ENCODE measurements at places on chromosomes 12 and 14.

- no peak for DNase-seq
These were observed 2.7 kb downstream of the ANO4 start for GRCh38 chr12:100797246-100797645.

DNA sequence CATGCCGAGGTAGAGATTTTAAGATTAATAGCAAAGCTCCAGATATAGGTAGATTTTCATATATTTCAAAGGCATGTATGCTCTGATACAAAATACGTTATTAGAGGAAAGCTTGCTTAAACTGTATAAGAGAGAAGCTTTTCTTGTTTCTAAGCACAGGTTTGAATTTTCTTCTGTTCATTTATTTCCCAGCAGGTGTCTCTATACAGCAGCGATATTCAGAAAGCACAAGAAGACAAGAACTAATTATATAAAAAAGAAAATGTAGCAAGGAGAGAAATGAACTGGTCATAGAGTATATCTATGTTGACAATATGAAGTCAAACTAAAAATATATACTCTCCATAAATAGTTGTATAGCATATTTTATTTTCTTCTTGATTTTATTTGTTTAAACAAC lies 307.4 kb upstream of the NOVA1 start:
- DNase-seq = no peak

GRCh38 chr14:30118992-30119640 lies 191.5 kb upstream of the PRKD1 start:
- no peak for DNase-seq

DNA sequence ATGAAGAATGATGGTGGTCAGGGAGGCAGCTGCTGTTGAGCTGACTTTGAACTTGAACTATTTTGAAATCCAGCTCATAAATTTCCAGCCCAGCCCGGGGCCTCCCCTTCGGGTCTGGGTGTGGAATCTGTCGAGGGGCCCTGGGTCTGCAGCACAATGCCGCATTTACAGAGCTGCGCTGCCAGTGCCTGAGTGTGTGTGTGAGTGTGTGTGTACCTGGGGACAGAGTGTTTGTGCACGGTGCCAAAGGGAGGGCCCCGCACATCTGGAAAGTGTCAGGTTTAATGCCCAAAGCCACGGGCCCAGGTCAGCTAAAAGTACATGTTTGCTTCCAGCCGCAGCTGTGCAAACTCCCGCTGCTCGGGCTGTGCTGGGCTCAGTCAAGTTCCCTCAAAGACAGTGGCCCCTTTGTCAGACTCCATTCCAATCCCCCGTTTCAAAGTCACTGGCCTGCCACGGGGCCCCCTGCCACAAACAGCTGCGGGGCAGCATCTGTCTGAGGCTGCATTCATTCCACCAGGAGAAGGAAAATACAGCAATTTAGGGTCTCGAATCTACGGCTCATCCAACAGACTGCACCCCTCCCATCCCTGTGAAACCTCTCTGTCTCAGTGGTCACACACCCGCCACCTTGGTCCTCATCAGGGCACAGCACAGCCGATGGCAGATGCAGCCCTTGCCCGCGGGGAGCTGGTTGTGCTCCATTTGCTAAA lies 16.3 kb upstream of the RFLNA start:
- DNase-seq = no peak

- DNase-seq = no peak
These were observed 659 bp upstream of the FOXJ2 start for GRCh38 chr12:8031872-8032241.

DNA sequence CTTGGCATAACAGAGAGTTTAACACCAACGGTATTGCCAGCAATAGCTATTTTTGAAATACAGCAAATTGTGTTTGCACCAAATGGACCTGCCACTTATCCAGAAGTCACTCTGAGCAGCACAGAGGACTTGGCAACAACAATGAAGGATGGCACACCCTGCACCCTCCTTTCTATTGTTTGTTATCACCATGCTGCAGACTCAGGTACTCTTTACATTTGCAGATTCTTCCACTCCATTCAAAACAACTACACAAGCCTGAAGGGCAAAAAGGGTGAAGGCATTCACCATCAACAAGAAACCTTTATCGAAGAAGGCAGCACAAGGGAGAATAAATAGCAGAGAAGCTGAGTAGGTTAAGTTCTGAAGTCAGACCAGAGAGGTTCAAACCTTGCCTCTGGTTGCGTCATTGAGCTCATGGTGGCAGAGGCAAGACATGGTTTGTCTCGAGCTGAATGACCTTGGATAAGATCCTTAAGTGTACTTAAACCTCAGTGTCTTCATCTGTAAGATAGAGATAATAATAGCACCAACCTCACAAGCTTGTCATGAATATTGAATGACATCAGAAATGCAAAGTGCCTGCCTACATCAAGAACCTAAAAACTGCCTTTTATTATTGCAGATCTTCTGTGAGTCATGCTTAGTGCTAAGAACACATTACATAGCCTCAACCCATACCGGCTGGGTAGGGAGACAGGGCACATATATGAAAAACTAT lies 1.4 kb upstream of the ACSM4 start:
- no peak for DNase-seq

GRCh38 chr12:32765906-32766305 lies 10.2 kb upstream of the YARS2 start:
- DNase-seq = no peak

GRCh38 chr14:36438883-36439282 lies 81.1 kb downstream of the NKX2-1 start:
- no peak for DNase-seq

DNA sequence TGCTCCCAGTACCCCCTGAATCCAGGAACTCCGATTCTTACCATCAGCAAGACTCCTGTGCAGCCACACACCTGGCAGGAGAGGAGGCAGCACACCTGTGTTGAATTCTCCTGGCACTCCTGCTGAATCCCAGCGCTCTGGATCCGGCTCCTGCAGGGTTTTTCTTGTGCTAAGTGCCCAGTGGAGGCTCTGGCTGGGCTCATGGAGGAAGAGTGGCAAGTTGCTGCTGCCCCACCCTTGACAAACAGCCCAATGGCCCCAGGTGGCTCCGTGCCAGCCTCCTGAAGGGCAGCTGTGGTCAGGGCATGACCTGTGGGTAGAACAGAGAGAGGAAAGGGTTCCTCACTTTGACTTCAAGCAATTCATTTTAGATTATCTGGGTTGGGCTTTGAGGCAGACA lies 20.0 kb downstream of the CRACR2A start:
- no peak for DNase-seq

GRCh38 chr12:27551172-27551840 lies 27.3 kb downstream of the PPFIBP1 start:
- no peak for DNase-seq

DNA sequence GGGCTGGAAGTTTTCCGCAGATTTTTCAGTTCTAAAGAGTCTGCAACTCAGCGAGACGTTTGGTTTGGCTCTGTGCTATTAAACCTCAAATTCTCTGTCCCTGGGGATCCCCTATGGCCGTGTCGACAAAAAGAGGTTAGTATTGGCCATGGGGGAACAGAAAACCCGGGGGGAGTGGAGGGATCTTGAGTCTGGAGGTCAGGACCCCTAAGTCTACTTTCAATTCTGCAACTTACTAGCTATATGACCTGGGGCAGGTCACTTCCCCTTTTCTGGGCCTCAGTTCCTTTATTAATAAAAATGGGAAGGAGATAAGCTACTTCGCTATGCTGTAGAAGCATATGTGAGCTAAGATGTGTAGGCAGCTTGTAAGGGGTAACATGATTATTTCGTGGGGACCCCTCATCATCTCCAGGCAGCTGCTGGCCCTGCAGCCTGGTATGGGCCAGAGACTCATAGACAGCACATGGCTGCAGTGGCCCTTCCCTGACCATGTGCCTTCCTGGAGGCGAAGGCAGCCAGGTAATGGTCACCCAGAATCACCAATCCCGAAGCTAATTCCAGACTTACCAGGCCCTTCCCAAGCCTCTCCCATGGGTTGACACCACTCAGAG lies 8.6 kb downstream of the ASB2 start:
- no peak for DNase-seq

- no peak for DNase-seq
These were observed 447.2 kb downstream of the APAF1 start for GRCh38 chr12:99092100-99092851.

DNA sequence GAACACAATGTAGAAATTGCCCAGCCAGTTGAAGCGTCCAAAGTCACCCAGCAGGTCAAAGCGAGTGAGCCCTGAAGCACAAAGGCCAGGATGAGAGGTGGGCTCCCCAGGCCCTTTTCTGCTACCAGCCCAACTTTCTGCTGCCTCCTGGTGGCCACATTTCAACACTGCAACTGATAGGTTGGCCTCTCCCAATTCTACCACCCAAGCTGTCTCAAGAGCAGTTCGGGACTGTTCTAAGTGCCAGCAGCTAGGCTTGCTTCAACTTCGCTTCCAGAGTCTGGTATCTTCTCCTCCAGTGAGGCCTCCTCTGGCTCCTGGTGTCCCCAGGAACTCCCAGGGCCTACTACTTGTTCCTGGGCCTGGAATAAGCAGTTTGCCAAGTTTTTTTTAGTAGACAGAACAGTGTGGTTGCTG lies 3.4 kb upstream of the DHH start:
- no peak for DNase-seq

GRCh38 chr14:68551045-68551683 lies 241.7 kb downstream of the ZFP36L1 start:
- no peak for DNase-seq

GRCh38 chr14:94029265-94029664 lies 3.1 kb downstream of the OTUB2 start:
- DNase-seq = no peak

DNA sequence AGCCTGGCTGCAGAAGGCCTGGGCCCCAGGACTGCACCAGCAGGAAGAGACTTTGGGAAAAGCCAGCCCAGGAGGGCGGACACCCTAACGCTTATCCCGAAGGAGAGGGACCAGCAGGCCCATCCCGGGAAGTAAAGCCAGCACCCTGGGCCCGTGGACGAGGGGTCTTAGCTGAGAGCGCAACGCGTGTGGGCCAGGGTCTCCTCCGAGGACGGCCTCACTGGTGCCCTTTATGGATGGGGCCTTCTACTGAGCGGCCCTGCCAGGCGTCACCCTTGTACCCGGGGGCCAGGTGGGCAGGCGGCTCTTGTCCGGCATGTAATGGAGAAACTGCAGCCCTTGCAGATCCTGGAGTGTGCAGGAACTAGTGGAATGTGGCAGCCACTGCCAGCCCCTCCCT lies 14.1 kb downstream of the TEDC1 start:
- DNase-seq = no peak

- no peak for DNase-seq
These were observed 5.8 kb upstream of the PIP4K2C start for GRCh38 chr12:57585156-57585555.

- no peak for DNase-seq
These were observed 11.3 kb downstream of the SAV1 start for GRCh38 chr14:50656776-50657175.

DNA sequence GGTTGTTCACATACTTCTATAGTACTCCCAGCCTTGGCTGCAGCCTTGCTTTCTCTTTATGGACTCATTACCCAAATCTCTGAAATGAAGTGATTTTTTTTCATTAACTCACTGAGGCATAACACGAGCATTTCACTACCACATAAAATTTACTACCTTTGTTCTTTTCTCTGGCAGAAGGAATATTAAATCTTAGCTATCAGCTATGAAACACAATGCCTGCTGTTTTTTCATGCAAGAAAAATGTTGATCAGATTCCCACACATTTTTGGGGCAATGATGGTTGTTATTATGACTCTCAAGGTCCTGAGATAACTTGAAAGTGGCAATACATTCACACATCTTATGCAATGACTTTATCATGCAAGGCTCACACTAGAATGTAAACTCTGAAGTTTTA lies 225.3 kb upstream of the ATP2B1 start:
- no peak for DNase-seq

- no peak for DNase-seq
These were observed 18.9 kb upstream of the TOMM20L start for GRCh38 chr14:58376791-58377190.

GRCh38 chr12:130523863-130524614 lies 186.4 kb downstream of the PIWIL1 start:
- DNase-seq = no peak

DNA sequence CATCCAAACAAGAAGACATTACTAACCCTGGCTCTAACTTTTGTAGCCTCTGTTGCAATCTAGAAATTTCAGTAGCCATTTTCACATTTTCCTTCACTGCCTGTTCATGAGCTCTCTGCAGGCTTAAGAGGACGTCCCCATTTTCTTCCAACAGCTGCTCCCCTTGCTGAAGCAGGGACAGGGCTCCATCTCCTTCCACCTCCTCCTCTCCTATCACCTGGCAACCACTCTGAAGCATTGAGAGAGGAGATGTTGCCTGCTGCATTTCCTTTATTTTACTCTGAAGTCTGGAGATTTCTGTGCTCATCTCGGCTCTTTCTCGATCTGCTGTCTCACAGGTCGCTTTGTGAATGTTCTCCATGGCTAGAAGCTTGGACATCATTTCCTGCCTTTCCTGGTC lies 73.3 kb downstream of the NIN start:
- DNase-seq = no peak
